ENCODE measurements at places on chromosomes 6 and 20.

- DNase-seq: no peak
Observed at GRCh38 chr20:61628901-61629601, 377.0 kb downstream of the CDH4 start.

DNA sequence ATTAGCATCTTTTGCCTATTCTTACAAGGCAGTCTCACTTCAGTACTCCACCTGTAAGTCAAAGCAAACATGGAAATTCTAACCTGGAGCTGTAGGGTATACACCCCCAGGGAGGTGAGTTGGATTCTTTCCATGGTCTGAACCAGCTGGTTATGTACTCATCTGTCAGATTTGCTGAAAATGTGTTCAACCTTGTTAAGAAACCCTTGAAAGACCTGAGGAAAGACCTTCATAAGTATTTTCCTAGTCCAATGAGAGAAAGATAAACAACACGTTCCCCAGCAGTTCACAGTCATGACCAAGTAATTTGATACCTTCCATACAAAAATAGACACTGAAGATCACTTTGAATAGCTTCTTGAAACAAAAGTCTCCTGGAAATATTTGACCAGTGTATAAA lies 42.5 kb downstream of the ID4 start:
- DNase-seq: no peak

- no peak for DNase-seq
Observed at GRCh38 chr20:62991196-62991807, 15.5 kb downstream of the BHLHE23 start.

- no peak for DNase-seq
Observed at GRCh38 chr6:35088281-35089215, 52.6 kb downstream of the TCP11 start.

- DNase-seq: peak; percentile 51
Observed at GRCh38 chr6:32852844-32853540, 512 bp downstream of the TAP1 start.

DNA sequence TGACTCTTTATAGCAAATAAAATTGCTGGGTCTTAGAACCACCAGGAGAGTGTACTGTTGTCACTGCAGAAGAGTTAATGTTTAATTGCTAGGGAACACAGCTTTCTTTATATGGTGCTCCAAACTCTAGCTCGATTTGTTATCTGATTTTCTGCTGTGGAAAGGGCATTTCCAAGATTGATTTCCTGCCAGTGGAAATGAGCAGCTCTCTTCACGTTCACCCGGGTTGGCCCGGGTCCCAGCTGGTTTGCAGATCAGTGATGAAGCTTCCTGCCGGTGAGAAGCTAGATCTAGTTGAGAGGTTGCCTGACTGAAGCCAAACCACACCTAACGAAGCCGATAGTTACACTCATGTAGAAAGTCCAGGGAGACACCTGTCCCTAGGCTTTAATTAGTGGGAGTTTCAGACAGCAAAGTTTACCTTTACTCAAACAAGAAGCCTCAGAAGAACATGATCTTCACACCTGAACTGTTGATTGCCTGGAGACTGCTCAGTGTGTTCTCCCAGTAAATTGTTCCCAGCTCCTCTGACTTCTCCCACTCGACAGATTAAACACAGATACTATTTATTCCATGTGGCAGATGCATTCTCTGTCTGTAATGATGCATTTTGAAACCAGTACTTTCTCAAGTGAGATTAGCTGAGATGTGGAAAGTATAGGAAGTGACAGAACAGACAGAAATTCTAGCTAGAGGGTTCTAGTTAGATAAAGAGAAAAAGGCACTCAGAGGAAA lies 27.8 kb downstream of the PAQR8 start:
- DNase-seq: peak; percentile 87

DNA sequence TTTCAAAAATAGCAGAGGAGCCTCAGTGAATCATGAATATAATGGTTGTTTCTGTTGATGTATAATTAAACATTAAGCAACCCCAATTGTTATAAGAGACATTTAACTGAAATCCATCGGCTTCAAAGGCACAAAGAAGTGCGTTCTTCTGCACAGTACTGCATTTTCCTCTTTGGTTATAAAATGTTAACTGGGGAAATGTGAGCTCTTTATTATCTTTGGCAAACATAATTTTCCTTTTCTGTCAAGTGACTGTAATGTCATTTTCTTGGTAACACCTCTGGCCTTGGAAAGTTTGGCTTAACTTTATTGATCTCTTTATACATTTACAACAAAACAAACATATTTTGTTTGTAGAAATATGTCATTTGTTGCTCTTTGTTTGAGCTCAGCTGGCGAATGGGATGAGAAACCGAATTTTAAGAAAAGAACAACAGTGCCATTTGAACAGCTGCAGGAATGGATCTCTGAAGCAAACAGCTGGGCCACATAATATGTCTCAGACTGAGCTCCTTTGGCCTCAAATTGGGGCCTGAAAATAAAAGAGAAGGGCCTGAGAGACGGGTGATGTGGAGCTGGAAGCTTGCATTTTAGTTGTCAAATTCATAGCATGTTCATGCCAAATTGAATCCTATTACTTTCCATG lies 427.0 kb upstream of the SPTLC3 start:
- DNase-seq: no peak

- no peak for DNase-seq
Observed at GRCh38 chr20:31861135-31861384, 9.3 kb downstream of the DUSP15 start.

GRCh38 chr6:83958241-83958685 lies 75.3 kb upstream of the MRAP2 start:
- peak; percentile 22 for DNase-seq

GRCh38 chr20:34708621-34709043 lies 4.5 kb downstream of the TP53INP2 start:
- DNase-seq: peak; percentile 71

- peak; percentile 62 for DNase-seq
Observed at GRCh38 chr20:38165089-38165965, at the start of gene TGM2. Gene TGM2 (minus strand): TSS chr20:38165270. CDS start chr20:38165198, 72 bp downstream.

- DNase-seq: no peak
Observed at GRCh38 chr20:35503281-35503680, 26.2 kb downstream of the C20orf173 start.

- DNase-seq: no peak
Observed at GRCh38 chr20:63265891-63266515, 6.6 kb upstream of the ARFGAP1 start.

DNA sequence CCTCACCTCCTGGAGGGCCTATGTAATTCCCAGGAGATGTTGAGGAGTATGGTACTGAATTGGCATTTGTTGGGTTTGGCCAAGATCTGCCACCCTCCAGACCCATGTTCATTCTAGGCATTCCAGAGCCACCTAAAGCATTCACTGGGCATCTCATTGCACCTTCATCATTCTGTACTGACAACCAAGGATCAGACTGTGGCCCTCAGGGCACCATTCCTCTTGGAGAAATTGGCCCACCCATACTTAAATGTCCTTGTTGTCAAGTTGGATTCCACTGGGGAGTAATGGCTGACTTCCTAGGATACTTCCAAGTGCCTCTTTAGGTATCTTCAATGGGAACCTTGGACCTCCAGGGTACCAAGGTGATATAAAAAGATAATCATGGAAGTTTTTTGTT lies 16.8 kb upstream of the IBTK start:
- no peak for DNase-seq
